ENCODE measurements at places on chromosomes 7 and 10. TPM values are rescaled to one million over a fixed set of nuclear protein-coding genes. Genes with fewer than 3 reads are reported as not detected.

AFAP1L2 gene
- 62.2 TPM for total RNA-seq

NEURL1 gene
- total RNA-seq: 1.5 TPM

TRIM50 gene
- total RNA-seq: not detected

HOXA3 gene
- 2.3 TPM for total RNA-seq

NEUROD6 gene
- total RNA-seq: not detected

SPDYE11 gene
- not detected for total RNA-seq

PDE1C gene
- total RNA-seq: 0.22 TPM

CNPY1 gene
- not detected for total RNA-seq

VPS41 gene
- total RNA-seq: 51.0 TPM

HHEX gene
- total RNA-seq: 7.9 TPM
